ENCODE measurements at places on chromosomes 5 and 9.

- DNase-seq = no peak
These were observed 256.7 kb upstream of the CD180 start for GRCh38 chr5:67453111-67453905.

DNA sequence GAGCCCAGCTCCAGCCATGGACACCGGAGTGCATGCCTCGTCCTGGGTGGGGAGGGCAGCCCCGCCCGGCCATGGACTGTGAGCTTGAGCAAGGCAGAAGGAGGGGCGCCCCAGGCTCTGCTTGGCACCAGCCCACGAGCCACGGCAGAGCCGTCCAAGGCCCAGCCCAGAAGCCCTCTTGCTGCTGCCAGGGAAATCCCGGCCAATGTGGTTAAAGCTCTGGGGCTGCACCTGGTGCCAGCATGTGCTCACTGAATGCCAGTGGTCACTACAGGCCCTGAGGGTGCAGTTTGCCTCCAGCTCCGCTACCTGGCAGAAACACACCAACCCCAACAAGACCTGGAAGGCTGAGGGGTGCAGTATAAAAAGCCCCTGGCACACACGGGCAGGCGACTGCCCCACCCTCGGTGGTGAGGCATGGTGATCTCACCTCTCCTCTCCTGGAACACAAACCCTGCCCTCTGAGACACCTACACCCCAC lies 11.8 kb downstream of the BRD3 start:
- DNase-seq = no peak

DNA sequence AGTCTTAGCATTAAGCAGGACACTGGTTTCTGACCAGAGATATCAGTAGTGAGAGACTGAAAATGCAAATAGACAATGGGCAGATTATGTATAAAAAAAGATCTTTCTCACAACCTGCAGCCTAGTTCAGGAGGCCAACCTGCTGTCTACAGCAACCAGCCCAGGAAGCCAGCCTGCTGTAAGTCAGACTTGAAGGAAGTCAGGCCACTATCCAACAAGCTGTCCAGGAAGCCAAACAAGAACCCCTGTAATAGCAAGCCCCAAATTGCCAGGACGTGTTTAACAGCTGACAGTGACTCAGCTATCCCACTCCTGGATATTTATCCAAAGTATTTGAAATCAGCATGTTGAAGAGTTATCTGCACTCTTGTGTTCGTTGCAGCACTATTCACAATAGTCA lies 121.8 kb upstream of the SPIN1 start:
- no peak for DNase-seq

DNA sequence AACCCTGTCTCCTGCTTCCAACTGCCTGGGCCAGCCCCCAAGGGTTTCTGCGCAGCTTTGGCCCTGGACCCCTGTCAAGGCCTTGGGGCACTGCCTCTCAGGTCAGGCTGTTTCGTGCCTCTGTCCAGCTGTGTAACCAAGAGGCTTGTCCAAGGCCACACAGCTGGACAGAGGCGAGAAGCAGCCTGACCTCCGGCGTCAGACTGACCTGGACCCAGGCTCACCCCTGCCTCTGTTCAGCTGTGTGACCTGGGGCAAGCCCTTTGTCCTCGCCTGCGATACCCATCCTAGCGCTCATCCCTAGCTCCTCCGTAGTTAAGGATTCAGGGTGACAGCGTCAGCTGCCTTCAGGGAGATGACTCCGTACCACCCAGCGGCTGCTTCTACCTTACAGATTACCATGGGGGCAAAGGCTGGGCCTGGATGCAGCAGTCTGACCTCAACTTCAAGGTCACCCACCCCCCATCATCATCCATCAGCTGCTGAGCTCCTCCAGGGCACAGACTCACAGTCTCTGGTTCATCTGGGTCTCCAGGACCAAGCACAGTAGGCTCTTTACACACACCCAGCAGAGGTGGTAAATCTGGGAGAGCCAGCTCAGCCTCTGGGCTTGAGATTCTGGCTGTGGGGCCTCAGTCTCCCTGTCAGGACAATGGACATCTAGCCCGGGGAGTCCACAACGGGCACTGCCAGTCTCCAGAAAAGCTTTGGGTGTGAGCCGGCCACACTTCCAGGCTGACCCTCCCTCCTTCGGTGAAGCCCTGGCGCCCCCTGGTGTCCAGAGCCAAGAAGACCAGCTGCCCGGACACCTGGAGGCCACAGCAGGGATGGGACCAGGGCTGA lies 7.9 kb downstream of the AK1 start:
- DNase-seq = peak; percentile 88

GRCh38 chr5:172417983-172418630 lies 36.2 kb downstream of the SH3PXD2B start:
- no peak for DNase-seq

- DNase-seq = no peak
These were observed 36.5 kb downstream of the FOXI1 start for GRCh38 chr5:170142196-170142595.

GRCh38 chr9:17699615-17700330 lies 120.9 kb downstream of the SH3GL2 start:
- no peak for DNase-seq

DNA sequence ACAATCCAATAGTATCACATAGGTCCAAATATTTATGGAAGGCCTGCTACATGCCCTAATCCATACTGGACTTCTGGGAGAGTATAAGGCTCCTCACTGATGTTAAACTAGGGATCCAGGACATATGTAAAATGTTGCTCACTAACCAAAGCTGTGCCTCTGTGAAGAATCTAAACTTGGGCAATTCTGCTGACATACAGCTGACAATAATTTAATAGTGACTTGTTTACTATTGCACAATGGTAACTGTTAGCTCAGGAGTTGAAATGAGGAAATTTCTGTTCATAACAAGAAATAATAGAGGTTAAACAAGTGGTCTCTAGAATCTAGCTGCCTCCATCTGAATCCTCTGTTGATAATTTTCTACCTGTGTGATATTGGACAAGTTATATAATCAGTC lies 14.9 kb upstream of the CTXN3 start:
- DNase-seq = no peak

GRCh38 chr5:135221187-135221473 lies 177.9 kb downstream of the MACROH2A1 start:
- no peak for DNase-seq

GRCh38 chr5:77087484-77088261 lies 588 bp upstream of the ZBED3 start:
- no peak for DNase-seq

DNA sequence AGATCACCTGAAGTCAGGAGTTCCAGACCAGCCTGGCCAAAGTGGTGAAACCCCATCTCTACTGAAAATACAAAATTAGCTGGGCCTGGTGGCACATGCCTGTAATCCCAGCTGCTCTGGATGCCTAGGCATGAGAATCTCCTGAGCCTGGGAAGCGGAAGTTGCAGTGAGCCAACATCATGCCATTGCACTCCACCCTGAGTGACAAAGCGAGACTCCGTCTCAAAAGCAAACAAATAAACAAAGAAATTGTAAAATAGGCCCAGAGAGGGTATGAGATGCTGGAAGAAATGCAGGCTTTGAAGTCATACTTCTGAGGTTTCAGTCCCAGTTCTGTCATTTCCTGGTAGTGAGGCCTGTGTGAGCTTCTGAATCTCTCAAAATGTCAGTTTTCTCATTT lies 5.3 kb upstream of the ARHGEF37 start:
- no peak for DNase-seq

DNA sequence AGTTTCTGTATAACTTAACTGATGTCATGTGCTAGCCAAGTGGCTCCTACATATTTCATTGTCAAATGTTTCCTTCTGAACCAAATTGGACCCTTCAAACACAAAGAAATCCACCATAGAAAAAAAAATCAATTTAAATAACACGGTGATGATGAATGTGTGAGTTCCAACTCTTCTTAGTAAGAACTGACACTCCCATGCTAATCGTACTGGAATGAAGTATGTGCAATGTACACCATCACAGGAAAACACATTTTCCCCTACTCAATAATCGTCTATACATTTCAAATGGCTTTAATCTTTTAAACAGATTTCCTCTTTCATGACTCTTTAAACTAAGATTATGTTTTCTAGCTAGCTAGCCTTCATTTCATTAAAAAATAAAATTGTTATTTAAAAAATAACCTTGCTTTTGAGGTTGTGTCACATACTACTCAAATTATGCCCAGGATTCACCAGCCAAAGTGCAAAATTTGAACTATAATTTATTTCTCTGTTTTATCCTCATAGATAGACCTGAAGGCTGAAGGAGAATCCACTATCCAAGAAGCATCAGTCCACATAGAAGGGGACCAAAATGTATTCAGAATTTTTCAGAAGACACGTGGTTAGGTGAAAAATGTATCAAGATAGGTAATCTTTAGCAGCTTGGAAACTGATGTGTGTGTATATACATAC lies 131.0 kb upstream of the ITGA1 start:
- DNase-seq = no peak

DNA sequence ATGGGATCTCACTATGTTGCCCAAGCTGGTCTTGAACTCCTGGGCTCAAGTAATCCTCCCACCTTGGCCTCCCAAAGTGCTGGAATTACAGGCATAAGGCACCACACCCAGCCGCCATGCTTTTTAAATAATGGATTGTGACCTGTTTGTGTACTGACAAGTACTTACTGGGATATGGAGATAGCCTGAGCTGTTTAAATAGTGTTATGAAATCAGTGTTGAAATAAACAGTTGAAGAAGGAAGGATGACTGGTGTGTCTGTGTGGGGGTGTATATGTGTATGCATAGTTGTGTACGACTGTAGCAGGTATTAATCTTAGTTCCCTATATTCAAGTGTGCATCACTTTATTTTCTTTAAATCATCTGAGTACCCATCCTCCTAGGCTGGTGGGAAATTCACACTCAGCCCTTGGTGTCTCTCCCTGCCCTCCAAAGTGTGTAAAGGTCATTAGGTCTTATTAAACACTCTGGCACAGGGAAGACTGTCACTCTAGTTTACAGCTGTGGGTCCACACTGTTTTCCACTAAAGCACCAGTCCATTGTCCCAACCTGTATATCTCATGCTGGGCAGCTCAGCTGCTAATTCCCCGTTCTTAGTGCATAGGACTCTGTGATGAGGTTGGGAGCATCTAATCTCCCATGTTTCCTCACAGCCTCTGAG lies 91.0 kb downstream of the SNX18 start:
- no peak for DNase-seq

DNA sequence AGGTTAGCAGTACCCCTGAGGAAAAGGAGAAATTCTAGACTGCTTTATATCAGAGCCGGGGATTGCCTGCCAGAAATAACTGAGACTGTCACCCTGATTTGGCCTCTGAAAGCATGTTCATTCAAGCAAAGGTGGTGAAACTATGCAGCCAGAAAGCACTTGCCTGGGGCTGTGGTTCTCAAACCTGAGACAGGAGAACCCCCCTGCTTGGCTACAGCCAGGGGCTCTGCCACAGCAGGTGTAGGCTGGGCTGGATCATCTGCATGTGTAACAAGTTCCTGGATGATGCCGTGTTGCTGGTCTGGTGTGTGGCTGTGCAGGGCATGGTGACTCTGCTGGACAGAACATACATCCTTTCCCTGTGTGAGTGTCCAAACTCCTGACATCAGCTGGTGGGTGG lies 157.8 kb downstream of the NXNL2 start:
- no peak for DNase-seq

GRCh38 chr5:143432658-143433239 lies 29.3 kb upstream of the NR3C1 start:
- DNase-seq = no peak

- DNase-seq = no peak
These were observed 111.0 kb downstream of the CD180 start for GRCh38 chr5:67085616-67086015.

- DNase-seq = no peak
These were observed 11.4 kb downstream of the CTNND2 start for GRCh38 chr5:11892832-11893231.

DNA sequence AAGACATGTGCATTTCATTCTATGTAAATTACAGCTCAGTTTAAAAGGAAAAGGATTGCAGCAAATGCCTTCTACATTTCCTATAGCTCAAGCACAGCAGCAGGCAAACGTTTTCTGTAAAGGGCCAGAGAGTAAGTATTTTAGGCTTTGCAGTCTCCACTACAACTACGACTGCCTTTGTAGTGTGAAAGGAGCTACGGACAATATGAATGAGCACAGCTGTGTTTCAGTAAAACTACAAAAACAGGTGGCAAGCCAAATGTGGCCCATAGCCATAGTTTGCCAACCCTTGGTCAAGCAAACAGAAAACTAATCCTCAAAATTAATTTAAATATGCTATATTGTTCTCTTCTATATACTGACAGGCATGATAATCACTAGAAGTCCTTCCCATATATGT lies 7.2 kb downstream of the PTBP3 start:
- DNase-seq = no peak

DNA sequence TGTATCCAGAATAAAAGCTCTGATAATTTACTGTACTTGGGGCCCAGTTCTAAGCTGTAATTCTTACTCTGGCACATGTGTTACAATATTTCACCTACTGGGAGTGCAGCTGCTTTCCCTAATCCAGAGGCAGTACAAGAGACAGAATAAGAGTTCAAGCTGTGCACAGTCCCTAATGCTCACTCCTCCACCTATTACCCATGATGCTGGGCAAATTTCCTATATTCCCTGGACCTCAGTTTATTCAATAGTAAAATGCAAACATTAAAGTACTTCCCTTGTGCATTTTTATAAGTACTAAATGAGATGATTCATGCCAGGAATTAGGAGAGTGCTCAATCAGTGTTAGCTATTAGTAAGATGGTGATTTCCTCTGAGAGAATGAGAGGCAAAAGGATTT lies 28.0 kb upstream of the TAF11L2 start:
- DNase-seq = no peak

DNA sequence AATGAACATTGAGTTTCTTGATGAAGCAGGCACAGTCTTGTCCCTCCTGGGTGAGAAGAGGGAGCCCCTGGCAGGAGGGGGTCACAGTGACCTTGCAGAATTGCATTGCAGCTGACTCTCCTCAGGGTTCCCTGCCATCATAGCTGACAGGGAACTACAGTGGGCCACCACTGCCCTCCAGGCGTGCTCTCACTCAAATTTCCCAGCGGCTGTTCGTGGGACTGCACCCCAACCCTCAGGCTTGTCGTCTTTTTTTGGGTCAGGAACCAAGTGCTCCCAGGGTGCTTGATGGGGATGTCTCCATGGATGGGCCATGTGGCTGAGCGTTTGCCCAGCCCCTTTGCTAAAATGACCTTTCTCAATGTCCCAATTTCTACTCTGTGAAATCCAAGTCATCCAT lies 215.8 kb downstream of the MELK start:
- no peak for DNase-seq

DNA sequence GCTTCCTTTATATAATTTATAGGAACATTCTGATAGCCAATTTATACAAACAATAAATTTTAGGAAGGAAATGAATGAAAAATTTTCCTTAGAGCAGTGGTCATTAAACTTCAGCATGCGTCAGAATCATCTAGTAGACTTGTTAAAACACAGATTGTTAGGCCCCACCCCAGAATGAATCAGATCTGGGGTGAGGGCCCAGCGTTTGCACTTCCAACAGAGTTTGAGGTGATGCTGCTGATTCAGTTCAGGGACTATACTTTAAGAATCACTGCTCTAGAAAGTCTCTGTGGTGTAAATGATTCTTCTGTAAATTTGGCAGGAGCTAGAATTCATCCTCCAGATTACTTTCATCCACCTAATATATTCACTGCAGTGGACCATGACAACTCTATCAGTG lies 80.4 kb downstream of the SLC12A2 start:
- DNase-seq = no peak
